Right ventricle myocardium inferior (tissue), 1 donor: ENCODE measurements at places on chromosomes 3 and 15. TPM values are rescaled to one million over a fixed set of nuclear protein-coding genes. Genes with fewer than 3 reads are reported as not detected.

DNA sequence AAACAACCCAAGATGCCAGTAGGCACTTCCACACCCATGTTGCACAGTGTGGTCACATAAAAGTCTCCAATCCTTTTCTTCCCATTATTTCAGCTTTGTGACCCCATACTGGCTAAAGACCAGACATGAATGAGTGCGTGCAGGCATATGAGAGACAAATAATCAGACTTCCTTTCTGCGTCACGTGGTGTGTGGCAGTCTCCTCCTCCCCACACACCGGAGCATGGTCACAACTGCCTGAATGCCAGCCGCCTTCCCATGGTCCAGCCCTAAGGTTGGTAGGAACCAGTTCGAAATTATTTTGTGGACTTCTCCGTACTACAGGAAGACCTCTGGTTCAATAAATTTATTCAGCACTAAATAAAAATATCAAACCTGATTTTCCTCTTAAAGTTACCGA is 65.5 kb downstream of the VGLL4 start:
- no peak for DNase-seq

DNA sequence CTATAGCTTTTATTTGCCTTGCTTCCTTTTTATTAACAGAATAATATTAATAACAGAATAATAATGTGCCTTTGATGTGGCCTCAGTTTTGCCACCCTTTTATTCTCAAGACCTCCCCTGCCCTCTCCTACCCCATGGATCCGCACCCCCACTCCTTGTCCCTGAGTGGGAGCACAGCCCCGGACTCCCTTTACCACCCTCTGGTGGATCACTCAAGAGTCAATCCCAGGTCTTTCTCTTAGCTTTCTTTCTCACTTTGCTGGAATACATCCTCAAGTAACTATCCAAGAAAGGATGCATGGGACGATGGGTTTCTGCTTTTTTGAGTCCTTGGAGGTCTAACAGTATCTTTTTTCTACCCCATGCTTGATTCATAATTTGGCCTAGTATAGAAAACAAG is 63.4 kb downstream of the KLF13 start:
- DNase-seq: no peak

Gene KLHDC8B
- 128 TPM for total RNA-seq

DNA sequence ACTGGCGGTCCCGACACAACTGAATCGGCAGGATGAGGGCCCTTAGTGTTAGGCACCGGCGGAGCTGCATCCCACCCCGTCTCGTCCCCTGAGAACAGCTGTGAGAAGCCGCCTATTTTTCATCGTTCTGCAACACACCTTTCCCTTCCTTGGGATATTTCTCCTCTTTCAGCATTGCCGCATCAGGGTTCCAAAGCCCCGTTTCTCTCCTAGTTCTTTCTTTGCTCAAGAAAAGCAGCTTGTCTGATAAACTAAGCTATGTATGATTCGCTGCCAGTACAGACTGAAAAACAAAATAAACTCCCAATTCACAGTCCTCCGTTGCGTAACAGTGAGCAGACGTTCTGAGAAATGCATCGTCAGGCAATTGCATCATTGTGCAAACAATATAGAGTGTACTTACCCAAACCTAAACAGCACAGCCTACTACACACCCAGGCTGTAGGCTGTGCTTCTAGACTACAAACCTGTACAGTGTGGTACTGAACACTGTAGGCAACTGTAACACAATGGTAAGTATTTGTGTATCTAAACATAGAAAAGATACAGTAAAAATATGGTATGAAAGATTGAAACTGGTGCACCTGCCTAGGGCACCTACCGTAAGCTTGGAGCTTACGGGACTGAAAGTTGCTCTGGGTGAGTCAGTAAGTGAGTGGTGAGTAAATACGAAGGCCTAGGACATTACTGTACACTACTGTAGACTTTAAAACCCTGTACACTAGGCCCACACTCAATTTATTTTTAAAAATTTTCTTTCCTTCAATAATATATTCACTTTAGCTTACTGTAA is 8.9 kb upstream of the ADAMTS17 start:
- DNase-seq: no peak

DNA sequence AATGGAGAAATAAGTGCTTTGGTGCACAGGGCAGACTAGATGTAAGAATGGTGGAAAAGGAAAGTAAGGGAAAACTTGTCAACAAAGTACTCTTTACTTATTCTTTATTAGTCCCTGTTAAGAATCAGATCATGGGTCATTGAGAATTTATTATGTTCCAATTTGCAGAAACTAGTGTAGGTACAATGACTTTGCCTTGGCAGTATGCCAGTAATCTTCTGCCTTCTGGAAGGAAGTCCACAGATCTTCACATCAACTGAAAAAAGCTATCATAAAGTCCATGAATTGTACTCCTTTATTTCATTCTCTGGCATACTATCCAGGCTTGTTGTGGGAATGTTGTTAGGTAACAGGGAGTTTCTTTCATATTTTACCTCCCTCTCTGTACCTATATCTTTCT is 88.2 kb upstream of the FLNB start:
- no peak for DNase-seq

Gene ZNF280D
- 20.8 TPM for total RNA-seq

DNA sequence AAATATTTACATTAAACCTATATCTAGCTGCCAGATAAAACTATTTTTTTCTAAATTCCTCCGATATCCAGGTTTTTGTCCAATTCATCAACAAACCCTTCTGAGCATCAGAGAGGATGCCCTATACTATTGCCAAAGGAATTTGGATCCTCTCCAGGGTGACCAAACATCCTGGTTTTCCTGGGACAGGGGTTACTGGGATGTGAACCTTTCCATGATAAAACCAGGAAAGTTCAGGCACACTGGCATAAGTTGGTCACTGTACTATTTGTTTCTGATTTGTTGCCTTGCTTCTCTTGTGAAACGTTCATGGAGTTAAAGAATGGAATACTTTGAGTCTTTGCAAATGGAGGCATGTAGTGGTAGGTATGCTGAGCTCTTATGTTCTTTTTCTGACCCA is 63.5 kb downstream of the TLNRD1 start:
- no peak for DNase-seq

Gene LMOD3
- 149 TPM for total RNA-seq

DNA sequence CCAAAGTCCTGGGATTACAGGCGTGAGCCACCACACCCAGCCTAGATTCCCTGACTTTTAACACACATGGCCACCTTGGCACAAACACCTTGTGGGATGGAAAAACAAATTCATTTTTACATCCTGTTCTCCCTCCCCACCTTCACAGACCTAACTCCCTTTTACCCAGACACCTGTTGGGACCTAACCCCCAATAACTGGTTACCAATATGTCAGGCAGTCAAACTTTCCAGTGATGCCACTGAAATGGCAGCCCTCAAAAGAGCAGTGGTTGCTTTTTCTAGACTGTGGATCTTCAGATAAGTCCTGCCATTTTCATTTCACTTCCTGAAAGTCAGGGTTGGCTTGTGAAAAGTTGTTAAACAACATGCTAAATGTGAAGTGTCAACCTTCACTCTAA is 34.9 kb downstream of the SIN3A start:
- DNase-seq: no peak

DNA sequence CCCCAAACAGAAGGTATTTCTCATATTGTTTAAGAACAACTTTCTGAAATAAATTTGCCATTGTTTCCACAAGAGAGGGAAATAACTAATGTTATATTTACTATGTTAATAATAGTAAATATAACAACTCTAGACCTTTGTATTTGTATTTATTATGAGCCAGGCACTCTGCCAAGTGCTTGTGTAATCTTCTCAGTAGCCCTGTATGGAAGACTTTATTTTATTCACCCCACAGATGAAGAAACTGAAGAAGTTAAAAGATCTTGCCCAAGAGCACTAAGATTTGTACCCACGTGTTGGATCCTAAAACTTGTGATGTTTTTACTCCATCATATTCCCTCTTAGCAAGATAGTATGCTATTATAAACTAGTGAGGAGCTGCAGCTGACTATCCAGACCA is 12.0 kb upstream of the GNB4 start:
- no peak for DNase-seq

Gene ZPLD1
- not detected for total RNA-seq

DNA sequence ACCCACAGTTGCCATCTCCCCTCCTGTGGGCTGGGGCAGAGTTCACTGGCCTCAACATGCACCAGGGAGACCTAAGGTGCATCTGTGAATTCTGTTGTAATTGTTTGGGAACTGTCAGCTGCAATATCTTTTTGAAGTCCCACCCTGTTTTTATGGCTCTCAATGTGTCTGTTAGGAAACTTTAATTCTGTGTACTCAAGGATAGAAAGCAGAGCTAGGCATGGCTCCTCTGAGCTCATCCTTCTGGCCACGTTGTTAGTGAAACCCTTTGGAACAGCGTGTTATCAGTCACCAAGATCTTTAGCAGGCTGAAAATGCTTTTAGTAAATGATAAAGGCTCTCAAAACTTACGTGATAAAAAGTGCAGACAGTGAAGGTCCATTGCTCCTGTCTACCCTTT is 33.6 kb upstream of the MTMR10 start:
- no peak for DNase-seq

DNA sequence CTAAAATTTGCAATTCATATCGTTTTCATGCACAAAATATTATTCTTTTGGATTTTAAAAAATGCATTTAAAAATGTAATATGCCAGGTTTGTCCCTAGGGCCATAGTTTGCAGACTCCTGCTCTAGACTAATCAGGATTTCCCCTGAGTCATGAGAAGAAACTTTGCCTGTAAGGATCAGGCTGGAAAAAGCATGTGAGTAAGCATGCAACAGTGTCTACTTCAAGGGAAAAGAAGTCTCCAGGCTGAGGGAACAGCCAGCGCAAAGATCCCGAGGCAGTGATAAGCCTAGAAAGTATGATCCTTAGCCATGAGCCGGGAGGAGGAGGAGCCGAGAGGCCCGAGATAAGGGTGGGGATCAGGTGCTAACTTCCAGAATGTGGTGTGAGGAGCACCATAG is 382.8 kb upstream of the CFAP20DC start:
- DNase-seq: no peak

GRCh38 chr3:184477940-184478339 is 83.6 kb upstream of the EPHB3 start:
- DNase-seq: no peak

DNA sequence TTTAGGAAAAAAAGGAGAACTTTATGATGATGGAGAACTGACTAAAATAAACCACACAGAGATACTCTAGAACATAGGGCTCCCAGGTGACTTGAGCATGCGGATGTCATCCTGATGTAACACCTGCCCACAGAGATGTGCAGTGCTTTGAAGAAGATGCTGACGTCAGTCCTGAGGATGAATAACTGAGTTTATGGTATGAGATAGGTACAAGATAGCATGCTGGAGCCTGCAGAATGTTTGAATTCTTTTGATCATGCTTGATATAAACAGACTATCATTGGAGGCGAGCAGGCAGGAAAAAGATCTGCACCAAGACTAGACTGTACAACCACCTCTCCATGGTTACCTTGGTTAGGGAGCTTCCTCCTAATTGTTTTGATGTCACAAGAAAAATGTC is 12.4 kb downstream of the CCR4 start:
- DNase-seq: no peak

DNA sequence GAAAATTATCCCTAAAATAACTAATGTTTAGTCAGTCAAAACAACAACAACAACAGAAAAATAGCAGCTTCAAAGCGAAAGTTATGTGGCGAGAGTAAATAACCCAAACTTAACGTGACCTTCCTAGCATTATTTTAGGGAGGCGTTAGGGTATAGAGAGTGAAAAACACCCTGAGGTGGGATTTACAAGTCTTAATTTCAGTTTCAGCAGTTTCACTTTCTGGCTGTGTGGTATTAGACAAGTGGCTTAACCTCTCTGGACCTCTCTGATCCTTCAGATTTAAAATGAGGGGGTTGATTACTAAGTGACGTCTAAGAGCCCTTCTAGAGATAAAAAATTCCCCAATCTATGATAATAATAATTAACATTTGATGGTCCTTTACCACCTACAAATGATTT is 291.2 kb downstream of the ZBTB20 start:
- DNase-seq: no peak

Gene RPL39L
- 5.9 TPM for total RNA-seq

- no peak for DNase-seq
Observed at GRCh38 chr3:64031540-64032508, 8.5 kb upstream of the PSMD6 start.

GRCh38 chr3:64686446-64686908 is 1.3 kb downstream of the ADAMTS9 start:
- DNase-seq: no peak

Gene SEC61A1
- 57.5 TPM for total RNA-seq

DNA sequence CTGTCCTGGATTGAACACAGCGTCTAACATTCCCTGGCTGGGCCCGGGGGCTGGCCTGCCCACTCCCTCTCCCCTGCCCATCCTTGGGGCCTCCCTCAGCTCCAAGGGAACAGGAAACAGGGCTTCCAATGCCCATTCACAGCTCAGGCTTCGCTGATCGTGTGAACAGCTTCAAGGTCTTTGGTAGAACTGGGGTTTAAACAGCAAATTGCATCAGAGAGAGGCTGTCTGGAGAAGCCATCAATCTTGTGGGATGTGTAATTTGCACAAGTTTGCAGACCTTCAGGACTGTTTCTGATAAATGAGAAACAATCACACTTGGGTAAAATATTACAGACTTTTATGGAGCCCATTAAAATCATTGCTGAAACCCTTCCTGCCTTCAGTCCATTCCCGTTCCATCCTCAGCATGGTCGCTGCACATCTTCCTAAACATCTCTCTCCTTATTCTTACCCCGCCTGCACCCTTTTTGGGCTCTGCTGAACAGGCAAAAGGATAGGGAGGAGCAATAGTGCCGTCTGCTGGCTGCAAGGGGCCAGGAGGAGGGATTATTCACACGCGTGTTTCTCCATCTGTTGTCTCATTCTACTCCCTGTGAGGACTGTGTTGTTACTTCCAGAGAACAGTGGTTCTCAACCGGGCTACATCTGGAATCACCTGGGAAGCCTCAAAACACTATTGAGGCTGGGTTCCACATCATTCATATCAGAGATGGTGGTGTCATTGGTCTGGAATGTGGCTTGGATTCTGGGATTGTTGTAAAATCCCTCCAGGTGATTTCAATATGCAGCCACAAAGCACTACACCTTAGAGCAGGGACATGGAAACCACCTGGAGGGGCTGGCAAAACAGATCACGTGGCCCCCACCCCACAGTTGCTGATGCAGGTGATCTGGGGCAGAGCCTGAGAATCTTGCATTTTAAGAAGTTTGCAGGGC is 116.3 kb downstream of the CLSTN2 start:
- no peak for DNase-seq

DNA sequence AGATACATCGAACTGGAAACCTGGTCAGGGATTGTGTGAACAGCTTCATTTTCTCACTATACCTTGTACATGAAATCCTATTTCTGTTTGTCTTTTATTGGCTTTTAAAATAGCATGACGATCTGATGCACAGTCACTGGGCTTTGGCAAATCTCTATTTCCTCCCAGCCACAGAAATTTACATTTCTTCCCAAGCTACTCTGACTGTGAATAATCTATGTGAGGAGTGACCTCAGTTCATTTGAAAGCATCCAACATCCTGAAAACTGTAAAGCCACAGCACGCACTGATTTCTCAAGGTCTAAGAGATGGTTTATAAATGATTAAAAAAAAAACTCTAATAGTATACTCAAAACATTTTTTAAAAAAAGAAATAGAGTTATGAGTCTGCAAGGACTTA is 450.3 kb downstream of the IL5RA start:
- no peak for DNase-seq
